ENCODE measurements at places on chromosomes 12 and 14.

GRCh38 chr14:68819260-68819691 lies 26.4 kb upstream of the ZFP36L1 start:
- peak; percentile 50 for DNase-seq

GRCh38 chr12:105294161-105294560 lies 36.3 kb upstream of the C12orf75 start:
- no peak for DNase-seq

DNA sequence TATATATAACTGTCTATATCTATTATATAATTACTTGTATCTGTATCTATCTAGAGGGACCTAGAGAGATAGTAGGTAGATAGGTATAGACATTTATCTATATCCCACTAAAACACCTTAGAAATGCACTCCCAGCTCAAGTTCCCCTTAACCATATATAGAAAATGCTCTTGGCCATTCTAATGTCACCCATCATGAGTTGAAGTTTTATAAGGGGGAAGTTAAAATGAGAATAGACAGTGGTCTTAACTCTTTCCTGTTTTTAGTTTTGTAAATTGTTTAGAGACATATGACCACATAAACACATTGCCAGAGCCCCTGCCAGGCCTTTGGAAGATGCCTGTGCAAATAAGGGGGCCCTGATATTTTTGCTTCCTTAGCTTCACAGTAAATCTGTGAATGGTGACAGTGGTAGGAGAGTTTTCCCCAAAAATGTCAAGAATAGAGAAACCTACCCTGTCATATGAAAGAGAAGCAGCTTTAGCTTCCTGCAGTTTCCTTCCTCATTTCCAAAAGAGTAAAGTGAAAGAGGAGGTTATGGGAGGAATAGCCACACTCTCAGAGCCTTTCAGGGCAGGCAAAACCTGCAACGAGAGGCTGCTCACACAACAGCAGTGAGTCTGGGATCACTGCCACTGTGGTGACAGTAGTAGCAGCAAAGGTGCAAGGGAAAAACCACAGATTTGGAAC lies 45.5 kb downstream of the MGST1 start:
- DNase-seq: no peak

DNA sequence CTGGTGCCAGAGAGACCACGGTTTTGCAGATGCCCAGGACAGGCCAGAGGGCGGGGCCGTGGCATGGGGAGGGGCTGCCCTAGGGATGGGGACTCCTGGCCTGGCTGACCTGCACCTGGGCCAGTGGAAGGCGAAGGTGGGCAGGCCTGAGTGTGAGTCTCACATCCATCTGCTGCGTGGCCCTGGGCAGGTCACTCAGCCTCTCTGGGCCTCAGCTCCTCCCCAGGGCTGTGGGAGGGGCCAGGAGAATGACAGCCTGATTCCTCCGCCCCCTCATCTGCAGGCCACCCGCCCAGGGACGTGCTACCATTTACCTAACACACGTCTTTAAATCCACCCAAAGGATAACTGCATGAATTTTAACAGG lies 90.9 kb downstream of the GALNT9 start:
- no peak for DNase-seq

DNA sequence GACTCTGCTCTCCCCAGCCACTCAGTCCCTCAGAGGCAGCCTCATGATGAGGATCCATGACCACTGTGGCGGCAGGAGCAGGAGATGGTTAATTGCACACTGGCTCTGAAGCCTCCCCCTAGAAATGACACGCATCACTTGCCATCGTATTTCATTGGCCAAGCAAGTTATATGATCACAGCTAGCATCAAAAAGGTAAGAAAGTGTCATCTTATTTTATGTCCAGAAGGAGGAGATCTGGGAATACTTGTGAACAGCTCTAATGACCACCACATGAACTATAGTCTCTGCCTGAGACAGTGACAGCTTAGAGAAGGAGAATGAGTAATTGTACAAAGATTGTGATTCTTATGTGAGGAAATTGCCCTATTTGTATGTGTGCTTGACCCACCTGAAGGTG lies 363.4 kb downstream of the NUAK1 start:
- DNase-seq: no peak

GRCh38 chr14:100605706-100606686 lies 18.8 kb upstream of the BEGAIN start:
- DNase-seq: no peak

- no peak for DNase-seq
These were observed 22.3 kb downstream of the GALNT8 start for GRCh38 chr12:4742416-4742970.

DNA sequence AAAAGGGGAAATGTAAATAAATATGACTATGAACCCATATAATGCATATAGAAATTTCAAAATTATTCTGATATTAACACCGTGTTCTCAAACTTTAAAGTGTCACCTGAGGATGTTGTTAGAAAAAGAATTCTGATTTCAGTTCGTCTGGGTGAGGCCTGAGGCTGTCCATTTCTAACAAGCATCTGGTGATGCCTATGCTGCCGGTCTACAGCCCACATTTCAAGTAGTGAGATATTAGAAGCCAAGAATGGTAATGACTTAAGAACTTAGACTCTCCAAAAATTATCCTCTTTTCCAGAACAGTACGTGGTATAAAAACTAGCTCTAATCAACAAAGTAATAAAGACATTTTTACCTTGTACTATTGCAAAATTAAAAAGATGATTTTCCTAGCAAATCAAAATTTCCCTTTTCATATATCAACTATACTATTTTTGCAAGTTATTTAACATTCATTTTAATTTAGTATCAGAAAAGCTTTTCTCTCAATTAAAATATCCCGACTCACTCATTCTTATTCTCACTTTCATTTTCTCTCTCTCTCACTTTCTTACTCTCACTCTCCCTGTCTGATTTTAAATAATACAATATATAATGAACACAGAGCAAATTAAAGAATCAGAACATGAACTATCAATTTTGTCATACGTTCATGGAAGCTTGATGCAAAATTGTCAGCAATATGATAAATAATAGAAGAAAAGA lies 35.0 kb downstream of the PIK3C2G start:
- DNase-seq: no peak

DNA sequence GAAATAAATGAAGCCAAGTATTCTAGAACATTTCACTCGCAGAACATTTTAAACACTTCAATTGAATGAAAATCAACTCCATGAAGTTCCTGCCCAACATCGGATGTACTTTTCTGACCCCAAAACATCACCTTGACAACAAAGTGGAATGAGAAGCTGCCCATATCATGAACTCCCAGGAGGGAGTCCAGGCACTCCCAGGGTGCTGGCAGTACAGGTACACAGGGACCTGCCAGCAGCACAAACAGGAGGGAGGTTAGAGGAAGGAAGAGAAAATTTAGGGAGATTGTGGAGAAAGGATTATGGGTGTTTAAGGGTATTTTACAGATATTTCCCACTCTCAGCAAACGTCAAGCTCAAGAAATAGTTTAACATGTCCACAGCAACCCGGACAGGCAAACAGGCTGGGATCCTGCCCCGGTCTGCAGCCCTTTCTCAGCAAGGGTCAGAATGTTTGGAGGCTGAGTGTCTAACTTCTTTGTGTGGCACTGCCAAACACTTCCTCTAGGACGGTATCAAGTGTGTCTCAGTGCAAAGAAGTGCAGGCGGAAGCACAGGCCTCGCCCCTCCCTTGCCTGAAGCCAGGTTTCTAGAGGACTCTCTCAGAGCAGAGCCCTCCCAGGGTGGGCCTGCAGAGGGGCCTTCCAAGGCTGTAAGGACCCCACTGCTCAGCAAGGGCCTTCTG lies 72.2 kb downstream of the SETD3 start:
- no peak for DNase-seq

DNA sequence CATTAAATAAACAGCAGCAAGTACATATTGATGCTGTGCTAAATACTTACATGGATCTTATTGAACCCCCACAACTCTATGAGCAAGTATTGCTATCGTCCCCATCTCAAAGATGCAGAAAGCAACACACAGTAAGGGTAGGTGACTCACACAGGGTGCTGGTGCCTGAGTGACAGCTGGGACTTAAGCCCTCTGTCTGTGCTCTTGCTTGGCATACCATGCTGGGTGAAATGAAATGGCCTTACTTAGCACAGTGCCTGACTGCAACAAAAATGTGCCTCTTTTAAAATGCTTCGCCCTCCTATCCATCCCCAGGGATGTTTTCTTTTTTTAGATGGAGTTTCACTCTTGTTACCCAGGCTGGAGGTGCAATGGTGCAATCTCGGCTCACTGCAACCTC lies 788 bp downstream of the TEX52 start:
- DNase-seq: no peak

- DNase-seq: no peak
These were observed 485.9 kb downstream of the APAF1 start for GRCh38 chr12:99130808-99131553.

GRCh38 chr14:75476274-75476995 lies 45.8 kb upstream of the BATF start:
- DNase-seq: no peak

DNA sequence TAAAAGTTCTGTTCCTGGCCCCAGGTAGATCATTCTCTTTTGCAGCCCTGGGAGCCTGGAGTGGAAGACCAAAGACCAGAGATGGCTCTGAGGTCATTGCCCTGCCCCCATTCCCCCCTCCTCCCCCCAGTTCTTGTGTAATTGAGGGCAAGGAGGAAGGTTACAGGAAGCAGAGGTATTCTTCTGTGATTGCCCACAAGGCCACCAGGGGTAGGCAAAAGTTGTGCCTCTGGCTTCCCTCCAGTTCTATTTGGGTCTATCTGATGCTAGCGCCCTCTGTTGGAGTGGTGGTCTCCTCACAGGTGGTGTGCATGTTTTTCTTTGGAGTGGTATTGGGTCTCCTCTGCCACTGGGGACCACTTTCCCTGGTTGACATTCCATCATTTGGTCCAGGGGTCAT lies 41.2 kb upstream of the CRY1 start:
- DNase-seq: peak; percentile 18

- no peak for DNase-seq
These were observed 56.5 kb downstream of the SLC38A1 start for GRCh38 chr12:46212108-46212982.

GRCh38 chr12:67659292-67659691 lies 10.7 kb downstream of the DYRK2 start:
- DNase-seq: no peak

GRCh38 chr12:82533341-82533740 lies 153.4 kb upstream of the TMTC2 start:
- DNase-seq: no peak

- no peak for DNase-seq
These were observed 17.1 kb downstream of the TRMT5 start for GRCh38 chr14:60963761-60964160.

- no peak for DNase-seq
These were observed 270.4 kb upstream of the RTL1 start for GRCh38 chr14:101173698-101174521.

DNA sequence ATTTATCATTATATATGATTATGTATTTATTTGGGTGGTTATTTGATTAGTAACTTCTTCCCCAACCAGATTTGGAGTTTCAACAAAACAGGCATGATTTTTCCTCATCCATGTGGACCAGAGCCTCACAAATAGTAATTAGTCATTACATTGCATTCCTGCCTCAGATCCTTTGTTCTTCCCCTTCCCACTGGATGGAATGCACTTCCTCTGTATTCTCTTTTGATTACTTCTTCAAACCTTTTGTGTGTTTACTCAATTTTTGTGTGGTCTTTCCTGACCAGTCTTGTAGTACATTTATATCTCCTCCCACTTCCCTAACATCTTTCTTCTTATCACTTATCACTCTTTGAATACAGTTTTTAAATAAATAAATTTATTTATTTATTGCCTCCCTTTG lies 15.5 kb downstream of the SYT1 start:
- DNase-seq: no peak

DNA sequence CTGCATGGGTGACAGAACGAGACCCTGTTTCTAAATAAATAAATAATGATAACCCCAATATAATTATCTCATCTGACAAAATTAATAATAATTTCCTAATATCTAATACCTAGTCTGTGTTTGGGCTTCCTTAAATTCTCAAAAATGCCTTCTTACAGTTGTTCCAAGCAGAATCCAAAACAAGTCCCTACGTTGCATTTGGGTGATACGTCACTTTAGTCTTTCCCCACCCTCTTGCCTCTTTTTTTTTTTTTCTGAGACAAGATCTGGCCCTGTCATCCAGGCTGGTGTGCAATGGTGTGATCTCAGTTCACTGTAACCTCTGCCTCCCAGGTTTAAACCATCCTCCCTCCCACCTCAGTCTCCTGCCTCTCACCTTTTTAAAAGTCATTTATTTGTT lies 26.7 kb downstream of the VEZT start:
- DNase-seq: no peak

DNA sequence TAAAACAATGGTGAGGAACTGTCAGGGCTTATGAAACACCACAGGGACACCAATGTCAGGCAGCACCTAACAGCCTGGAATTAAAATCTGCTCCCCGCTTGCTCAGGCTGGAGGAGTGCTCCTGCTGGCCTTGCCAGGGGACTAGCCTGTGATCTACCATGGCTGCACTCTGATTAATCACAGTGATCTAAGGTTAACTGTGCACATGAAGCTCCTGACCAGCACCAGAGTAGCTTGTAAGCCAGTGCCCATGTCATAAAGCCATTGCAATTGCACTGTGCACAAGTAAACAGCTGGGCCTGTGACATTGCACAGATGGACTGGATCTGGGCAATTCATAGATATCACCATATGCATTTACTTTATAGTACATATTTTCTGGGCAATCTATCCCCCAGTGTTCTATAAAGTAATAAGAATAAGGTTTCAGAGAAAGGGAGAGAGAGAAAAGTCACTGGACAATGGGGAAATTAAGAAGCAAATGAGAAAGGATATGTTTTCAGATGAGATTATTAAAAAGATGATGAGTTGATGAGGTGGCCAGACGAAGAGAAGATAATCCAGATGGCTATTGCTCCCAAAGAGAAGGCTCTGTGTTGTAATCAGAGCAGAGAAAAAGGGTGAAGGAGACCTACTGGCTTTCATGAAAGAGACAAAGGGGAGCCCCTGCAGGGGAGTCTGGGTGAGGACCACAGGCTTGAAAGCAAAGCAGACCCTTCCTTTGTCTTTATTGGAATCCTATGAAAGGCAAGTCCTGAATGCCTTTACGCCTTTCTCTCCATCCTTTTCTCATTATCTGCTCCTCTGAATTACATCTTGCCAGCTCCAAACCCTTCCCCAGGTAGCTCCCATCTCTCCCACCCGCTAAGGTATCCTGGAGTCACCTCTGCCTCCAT lies 145.8 kb downstream of the SLC38A6 start:
- no peak for DNase-seq

DNA sequence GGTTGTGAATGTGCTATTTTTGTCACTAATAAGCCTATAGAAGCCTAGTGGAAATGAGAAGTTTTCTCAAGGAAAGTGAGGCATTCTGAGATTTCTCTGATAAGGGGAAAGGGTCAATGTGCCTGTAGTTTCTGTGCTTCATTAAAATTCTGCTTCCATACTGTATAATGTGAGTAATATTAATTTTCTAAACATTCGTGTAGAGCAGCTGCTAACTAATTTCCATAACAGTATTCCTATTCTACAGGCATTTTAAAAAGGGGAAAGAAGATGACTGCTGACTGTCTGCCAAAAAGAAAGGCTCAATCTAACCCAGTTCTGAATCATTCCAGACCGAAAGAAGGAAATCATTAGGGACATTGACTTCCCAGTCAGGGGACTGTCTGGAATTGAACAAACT lies 293.3 kb upstream of the TMPO start:
- DNase-seq: no peak

GRCh38 chr12:42021469-42021868 lies 123.2 kb downstream of the GXYLT1 start:
- no peak for DNase-seq

- DNase-seq: no peak
These were observed 680.7 kb downstream of the GALC start for GRCh38 chr14:87312169-87312893.

Measured in stimulated activated CD4-positive, alpha-beta T cell treated with anti-CD3 and anti-CD28 coated beads, TNF-alpha, amount 100 ng/mL, for 24 hours (primary cell).